ENCODE measurements at places on chromosomes 2 and 18.

DNA sequence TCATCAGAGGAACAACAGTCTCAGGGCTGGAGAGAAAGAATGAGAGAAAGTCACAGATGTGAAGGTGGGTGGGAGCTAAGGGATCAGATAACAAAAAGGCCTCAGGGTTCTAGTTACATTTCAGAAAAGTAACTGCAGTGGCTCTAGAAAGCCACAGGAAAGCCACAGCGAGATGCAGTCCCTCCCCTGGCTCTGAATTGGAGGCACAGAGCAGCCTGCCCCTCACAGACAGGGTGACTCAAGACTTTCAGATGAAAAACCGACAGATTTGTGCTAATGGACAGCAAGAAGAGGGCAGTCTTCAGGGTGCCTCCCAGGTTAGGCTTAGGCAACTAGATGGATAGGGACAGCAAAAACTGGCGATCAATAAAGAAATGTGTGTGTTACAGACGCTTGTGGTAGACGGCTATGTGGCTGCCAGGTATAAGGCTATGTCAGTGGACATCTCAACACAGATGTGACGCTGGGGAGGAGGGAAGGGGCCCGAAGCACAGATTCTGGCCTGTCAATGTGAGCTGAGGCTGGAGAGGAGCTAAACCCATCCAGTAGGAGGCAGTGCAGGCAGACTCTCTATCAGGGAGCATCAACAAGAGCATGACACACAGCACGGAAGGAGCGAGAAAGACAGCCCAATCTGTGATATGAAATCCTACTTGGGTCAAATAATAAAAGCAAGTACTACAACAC, 26.2 kb downstream of the UNC50 start:
- no peak for DNase-seq

- peak; percentile 62 for DNase-seq
Measured at GRCh38 chr18:58513615-58514335, 115.1 kb downstream of the ALPK2 start.

GRCh38 chr2:216491793-216492596, 6.6 kb upstream of the RPL37A start:
- no peak for DNase-seq

GRCh38 chr2:230153390-230153976, 66.3 kb downstream of the SP110 start:
- no peak for DNase-seq

DNA sequence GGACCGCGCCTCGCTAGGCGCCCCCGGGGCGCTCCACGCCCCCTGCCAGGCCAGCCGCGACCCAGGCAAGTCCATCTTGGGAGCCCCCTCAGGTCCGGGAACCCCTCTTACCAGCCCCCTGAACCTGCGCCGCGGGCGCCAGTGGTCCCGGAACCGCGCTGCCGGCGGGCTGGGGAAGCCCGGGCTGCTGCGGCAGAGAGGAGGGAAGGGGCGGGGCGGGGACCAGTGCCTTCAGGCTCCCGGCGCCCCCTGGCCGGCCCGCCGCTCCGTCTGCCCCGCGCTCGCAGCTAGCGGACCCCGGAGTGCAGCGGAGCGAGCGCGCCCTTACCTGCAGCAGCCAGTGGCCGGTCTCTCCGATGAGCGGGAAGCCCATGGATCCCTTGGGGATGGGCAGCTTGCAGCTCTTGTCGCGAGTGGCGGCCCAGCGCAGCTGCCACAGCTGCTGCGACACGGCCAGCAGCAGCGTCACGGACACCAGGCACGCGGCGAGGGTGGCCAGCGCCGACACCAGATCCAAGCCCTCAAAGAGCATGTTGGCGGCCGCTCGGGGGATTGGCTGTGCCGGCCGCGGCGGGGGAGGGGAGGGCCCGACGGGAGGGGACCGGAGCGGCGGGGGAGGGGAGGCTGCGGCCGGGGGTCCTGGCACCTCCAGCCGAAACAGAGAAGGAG, at the start of gene CYP26B1:
Gene CYP26B1 (minus strand): TSS at position 560 of the 669 bp plus-strand sequence. CDS start 28 bp downstream, at position 532.
- no peak for DNase-seq

GRCh38 chr2:73177645-73178255, 24.6 kb upstream of the NOTO start:
- no peak for DNase-seq

DNA sequence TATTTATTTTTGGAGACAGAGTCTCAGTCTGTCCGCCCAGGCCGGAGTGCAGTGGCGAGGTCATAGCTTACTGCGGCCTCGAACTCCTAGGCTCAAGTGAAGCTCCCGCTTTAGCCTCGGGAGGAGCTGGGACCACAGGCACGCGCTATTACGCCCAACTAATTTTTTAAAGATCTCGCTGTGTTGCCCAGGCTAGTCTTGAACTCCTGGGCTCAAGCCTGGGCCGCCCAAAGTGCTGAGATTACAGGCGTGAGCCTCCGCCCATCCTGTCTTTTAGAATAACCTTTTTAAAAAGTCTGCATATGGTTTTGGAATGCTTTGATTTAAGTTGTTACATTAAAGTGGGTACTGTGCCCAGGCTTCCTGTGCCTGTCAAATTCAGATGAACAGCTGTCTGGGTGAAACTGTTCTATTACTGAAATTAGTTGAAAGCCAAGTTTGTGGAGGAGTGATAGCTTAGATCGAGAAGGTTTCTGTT, 944 bp downstream of the RAB3GAP1 start:
- no peak for DNase-seq

GRCh38 chr2:101704816-101705578, 7.5 kb downstream of the MAP4K4 start:
- DNase-seq, result no peak

GRCh38 chr2:84288293-84288692, 170.8 kb downstream of the SUCLG1 start:
- no peak for DNase-seq

DNA sequence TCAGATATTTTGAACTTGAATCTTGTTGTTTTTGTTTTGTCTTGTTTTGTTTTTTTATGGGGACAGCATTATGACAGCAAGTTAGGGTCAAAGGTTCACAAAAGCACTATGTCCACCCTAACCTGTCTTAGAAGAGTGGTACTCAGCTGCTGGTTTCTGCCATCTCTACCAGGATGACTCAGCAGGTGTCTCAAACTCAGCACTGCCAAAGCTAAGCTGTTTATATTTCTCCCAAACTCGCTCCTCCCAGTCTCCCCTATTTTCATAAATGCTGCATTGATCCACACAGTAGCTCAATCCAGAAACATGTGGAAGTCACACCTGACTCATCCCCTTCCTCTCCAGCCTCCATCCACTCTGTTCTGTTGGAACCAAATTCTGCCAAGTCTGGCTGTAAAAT, 134.9 kb downstream of the ZBTB7C start:
- no peak for DNase-seq

- no peak for DNase-seq
Measured at GRCh38 chr2:241008711-241009121, 10.3 kb downstream of the SNED1 start.

DNA sequence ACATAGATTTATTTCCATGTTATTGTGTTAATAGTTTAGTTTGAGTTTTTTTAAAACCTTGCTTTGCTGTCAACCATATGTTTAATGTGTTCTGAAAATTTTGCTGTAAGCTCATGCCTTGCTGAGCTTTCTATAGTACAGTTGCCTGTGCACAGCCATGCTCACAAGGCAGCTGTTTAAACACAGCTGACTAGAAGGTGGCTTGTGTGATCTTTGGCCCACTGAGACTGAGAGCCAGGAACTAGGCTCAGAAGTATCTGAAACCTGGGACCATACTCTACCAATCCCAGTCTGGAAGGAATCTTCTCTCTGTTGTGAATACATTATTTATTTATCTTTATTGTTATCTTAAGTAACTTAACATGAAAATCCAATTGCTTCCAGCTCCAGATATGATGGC, 350.5 kb downstream of the KIAA1328 start:
- no peak for DNase-seq

DNA sequence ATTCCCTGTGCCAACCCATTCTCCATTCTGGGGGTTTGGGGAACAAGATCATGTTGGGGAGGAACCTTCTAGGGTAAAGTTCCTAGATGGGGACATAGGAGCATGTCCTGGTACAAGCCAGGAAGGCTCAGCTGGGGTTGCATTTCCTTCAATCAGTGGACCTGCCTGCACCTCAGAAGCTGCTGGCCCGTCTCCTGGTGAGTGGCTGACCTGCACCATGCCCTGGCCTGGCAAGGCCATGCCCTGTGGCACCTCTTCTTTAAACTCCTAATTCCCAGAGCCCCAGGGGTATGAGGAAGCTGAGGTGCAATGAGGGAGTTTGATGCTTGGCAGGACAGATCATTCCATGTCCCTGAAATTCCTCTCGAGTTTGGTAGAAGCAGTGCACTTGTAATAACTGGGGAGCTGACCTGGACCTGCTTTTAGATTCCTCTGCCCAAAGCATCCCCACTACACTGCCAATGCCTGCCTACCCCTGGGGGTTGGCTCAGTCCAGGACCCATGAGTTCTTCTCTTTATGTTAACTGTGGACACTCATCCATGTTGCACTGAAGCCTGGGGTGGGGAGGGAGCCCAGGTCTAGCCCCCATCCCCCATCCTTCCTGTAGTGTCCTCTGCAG, 25.3 kb downstream of the MROH2A start:
- no peak for DNase-seq

- DNase-seq, result no peak
Measured at GRCh38 chr2:8581601-8582041, 100.2 kb upstream of the ID2 start.

GRCh38 chr2:189287982-189288521, 108.5 kb upstream of the COL5A2 start:
- no peak for DNase-seq

DNA sequence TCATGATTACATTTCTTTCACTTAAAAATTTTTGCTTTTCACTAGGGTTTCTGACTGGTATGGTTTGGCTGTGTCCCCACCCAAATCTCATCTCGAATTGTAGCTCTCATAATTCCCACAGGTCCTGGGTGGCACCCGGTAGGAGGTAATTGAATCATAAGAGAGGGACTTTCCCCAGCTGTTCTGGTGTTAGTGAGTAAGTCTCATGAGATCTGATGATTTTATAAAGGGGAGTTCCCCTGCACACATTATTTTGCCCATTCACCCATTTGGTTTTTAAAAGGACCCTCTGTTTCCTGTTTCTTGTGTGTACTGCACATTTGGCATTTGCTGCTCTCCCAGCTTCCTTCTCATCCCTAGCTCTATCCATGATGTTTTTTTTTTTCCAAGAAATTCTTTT, 27.8 kb upstream of the NETO1 start:
- no peak for DNase-seq

DNA sequence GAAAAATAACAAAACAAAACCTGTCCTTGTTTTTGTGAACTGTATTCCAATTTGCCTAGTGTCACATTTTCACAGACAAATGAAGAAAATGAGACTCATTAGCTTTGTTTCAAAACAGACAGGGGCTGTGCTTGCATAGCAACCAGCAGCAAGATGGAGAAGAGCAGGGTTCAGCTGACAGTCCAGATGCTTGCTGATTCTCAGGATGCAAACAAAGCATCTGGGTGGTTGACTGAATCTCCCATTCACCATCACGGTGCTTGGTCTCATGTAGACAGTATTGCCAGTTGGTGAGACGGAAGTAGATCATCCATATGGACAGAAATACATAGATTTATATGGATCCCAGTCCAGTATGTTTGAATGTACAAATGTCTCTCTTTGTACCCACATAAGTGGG, 326.8 kb downstream of the CCDC85A start:
- peak; percentile 18 for DNase-seq

DNA sequence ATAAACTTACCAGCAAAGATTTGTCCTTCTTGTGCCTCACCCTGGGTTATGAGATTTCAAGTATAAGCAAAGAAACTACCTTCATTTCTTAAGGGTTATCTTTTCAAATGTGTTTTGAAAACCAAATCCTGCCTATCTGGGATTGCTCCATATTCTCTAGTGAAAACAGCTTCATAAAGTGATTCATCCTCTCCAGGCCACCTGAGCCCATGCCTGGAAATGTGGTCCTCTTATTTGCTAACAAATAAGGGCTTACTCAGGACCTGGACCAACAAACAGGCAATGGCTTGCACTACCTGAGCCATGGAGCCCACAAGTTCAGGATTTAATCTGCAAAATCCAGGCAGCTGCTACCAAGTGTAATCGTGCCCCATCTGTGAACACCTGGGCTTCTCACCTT, 234.4 kb upstream of the RBBP8 start:
- DNase-seq, result no peak
